Mucosa of descending colon (tissue), 3 donors: ENCODE measurements at places on chromosomes 1 and 21. TPM values are rescaled to one million over a fixed set of nuclear protein-coding genes. Genes with fewer than 3 reads are reported as not detected.
A peak's percentile ranks its signal among the peaks of the same experiment; 100 is the strongest.

The REN gene
- 0.87 TPM for total RNA-seq

The CD48 gene
- total RNA-seq, result 5.9 TPM

The MYBPHL gene
- not detected for total RNA-seq

DNA sequence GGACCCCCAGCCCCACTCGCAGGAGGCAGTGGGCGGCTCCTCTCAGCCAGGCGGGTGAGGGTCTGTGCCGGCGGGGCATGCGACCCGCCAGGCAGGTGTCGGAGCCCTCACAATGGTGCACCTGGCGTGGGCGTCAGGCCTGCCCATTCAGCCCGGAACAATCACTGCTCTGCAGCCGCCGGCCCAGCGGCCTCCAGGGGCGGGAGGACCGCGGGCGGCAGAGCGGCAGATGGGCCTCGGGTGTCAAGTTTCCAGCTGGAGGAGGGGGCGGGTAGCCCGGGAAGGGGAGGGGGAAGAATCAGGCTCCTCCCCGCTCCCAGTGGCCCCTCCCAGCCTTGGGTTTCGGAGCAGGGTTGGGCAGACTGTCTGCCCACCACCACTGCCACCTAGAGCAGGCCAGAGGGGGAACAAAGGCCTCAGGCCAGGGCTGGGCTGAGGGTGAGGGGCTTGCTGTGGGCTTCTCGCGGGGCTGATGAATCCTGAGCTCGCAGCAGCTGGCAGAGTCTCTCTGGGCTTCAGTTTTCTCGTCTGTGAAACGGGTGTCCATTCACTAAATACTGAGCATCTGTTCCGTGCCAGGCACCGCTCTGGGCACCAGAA is 39.5 kb upstream of the CASZ1 start:
- peak; percentile 51 for DNase-seq

DNA sequence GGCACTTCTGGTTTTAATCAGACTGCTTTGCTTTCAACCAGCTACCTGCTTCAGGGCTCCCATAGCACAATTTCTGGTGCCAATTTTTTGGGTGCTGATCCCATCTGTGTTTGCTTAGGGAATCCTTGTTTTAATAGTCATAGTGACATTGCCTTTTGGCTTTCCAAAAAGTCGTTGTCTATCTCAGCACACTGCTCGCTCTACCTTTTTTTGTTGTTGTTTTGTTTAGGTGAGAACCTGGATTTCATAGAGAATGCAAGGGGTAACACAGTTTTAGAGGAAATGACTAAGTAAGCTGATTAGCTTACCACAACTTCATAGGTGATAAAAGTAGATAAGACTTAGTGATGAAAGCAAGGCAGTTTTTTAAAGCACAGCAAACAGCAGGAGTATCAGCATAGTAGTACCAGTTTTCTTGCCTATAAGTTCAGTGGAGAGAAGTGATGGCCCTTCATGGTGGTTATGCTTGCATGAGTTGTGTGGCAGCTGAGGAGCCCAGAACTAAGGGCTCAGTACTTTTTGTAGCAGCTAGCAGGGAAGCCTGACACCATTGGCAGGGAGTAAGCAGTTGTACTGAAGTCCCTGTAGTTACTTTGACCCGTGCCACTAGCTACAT is 31.3 kb downstream of the NEK7 start:
- DNase-seq, result no peak

DNA sequence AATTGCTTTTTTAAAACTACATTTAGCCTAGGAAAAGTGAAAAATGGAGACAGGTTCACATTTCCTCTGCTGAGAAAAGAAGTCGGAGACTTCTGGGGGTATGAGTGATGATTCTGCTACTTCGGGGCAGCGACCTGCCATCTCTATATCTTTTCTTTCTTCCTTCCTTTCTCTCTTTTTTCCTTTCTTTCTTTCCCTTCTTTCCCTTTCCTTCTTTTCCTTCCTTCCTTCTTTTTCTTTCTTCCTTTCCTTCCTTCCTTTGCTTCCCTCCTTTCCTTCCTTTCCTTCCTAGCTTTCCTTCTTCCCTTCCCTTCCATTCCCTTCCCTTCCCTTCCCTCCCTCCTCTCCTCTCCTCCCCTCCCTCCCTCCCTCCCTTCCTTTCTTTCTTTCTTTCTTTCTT is 17.8 kb downstream of the TBX19 start:
- DNase-seq, result no peak

- no peak for DNase-seq
Measured at GRCh38 chr1:246415028-246415427, 92.1 kb downstream of the SMYD3 start.

- no peak for DNase-seq
Measured at GRCh38 chr1:41906943-41907342, 11.8 kb downstream of the HIVEP3 start.
